Activated T-helper 1 cell treated with anti-CD3 and anti-CD28 coated beads, Interleukin-2, amount 50 U/mL, for 16 hours (primary cell): ENCODE measurements at places on chromosomes 1 and 21.

DNA sequence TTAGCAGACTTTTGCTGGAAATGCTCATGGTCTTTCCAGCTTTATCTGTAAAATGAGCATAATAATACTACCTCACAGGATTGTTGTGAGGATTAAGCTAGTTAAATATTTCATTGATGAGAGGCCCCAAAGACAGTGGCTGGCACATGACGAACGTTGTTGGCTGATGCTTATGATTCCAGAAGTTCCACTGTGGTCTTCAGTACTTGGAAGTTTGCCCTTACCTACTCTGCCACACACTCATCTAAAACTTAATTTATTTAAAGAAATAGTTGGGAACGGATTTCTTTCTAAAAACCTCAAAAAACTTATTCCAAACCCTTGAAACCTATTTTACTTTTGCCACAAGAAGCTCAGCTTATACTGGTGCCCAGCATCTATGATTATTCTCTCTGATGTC, 170.7 kb downstream of the DHRS3 start:
- no peak for DNase-seq

GRCh38 chr1:107669996-107670395, 295.0 kb downstream of the VAV3 start:
- DNase-seq, result no peak

GRCh38 chr1:17539477-17540254, at the start of gene ARHGEF10L:
Gene ARHGEF10L, plus strand, starts transcription at chr1:17539698. Its CDS starts 40,898 bp downstream, at chr1:17580596.
- DNase-seq, result no peak

- no peak for DNase-seq
These were observed 18.0 kb downstream of the INKA2 start for GRCh38 chr1:111720977-111721786.

GRCh38 chr21:45029298-45029947, 45.0 kb upstream of the ADARB1 start:
- DNase-seq, result no peak

DNA sequence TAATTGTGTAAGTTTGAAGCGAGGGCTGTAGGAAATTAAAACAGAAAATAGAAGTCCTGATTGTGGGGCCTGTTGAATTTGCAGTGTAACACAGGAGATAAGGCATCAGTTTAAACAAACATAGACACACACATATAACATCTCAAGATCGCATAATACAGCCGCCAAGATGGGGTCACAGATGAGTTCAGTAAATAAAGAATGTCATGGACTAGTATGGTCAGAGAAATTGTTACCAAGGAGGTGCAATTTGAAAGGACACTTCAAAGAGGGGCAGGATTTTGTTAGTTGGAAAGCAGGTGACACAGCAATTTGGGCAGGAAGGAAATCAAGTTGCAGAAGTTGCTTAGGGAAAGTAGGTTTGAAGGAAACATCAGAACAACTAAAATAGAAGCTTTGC, 450.0 kb downstream of the USP25 start:
- no peak for DNase-seq

- DNase-seq, result no peak
These were observed 18.6 kb downstream of the ABCG1 start for GRCh38 chr21:42237577-42237976.
